M059J (cell line): ENCODE measurements at places on chromosomes 2 and 18. TPM values are rescaled to one million over a fixed set of nuclear protein-coding genes. Genes with fewer than 3 reads are reported as not detected.

- DNase-seq: peak; percentile 11
These were observed 72.5 kb downstream of the SS18 start for GRCh38 chr18:26017929-26018328.

DNA sequence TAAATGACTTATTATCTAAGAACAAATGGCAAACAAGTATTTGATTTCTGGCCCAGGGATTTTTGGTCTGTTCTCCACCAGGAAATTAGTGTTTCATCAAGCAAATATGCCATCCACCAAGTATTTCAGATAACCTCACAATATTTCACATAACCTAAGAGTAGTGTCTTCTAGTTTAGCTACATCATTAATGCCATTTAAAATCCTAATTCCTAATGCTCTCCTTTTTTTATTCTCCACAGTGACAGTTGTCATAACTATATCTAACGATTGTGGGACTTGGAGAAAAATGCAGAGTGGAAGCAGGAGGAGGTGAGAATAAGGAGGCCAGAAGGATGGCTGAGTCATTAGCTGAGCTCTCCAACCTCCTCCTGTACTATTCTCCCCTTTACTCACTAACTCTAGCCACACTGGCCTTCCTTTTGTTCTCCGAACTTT is 58.5 kb upstream of the CTLA4 start:
- DNase-seq: peak; percentile 80

GRCh38 chr2:201267278-201268030 is 7.1 kb downstream of the CASP8 start:
- DNase-seq: no peak

- DNase-seq: no peak
These were observed 286.7 kb upstream of the CYRIA start for GRCh38 chr2:16952368-16952767.

- DNase-seq: no peak
These were observed 533.5 kb upstream of the NRP2 start for GRCh38 chr2:205148755-205149154.

- peak; percentile 68 for DNase-seq
These were observed 57.1 kb downstream of the RMDN2 start for GRCh38 chr2:37982147-37982582.

DNA sequence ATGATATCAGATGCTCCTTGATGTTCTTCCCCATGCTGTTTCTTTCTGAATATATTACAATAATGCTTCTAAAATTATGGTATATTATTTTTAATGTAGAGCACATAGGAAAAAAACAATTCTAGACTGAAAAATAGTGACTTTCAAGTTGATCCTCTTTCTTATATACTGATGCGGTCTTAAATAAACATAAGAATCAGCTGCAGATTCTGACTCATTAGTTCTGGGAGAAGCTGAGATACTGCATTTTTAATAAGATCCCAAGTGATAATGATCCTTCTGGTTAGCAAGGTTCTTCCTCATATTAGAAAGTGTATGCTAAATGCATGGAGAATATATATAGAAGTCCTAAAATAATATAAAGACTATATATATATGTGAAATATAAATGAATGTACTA is 124.9 kb downstream of the XIRP2 start:
- no peak for DNase-seq

DES gene
- 0.37 TPM in 1 of 2 replicates, not detected in the other for total RNA-seq

REG3G gene
- not detected in 2 replicates for total RNA-seq
